PC-3 (cell line): ENCODE measurements at places on chromosomes 16 and 17.
A peak's percentile ranks its signal among the peaks of the same experiment; 100 is the strongest.

DNA sequence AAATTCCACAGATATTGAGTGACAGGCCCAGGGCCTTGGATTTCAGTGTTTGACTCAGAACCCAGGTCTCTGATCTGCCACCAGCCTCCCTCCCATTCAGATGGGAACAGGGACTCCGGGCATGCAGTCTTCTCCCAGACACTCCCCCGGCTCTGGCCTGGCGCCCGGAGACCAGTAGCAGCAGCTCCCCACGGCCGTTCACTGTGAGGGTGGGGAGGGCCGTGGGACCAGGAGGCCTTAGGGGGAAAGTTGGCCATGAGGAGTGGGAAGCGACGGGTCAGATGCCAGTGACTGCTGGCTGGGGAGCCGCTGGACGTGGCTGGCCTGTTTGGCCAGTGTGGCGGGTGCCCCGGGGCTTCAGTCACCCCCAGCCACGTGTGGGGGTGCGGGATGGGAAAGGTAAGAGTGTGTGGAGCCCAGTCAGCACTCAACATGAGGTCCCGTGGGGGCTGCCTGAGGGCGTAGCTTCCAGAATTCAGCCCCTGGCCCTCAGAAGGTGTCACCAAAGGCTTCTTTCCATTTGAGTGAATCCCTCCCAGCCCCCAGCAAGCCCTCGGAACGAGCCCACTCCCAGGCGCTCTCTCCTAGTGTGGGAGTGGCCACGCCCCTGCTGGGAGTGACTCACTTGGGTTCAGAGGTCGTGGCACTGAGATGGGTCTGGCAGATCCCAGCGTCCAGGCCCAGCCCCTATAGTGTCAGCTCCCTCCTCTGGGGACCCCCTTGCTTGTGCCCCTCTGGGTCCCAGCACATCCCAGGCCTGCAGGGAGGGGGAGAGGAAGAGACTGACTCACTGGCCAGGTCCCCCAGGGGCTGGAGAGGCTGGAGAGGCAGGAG is 309.4 kb downstream of the SEC14L1 start:
- DNase-seq, result peak; percentile 25

- peak; percentile 94 for DNase-seq
These were observed 463 bp downstream of the RILP start for GRCh38 chr17:1648963-1649843.

- peak; percentile 96 for DNase-seq
These were observed 58.4 kb downstream of the TOM1L2 start for GRCh38 chr17:17913695-17914332.

- DNase-seq, result no peak
These were observed 104.5 kb downstream of the HS3ST4 start for GRCh38 chr16:25796239-25796638.

DNA sequence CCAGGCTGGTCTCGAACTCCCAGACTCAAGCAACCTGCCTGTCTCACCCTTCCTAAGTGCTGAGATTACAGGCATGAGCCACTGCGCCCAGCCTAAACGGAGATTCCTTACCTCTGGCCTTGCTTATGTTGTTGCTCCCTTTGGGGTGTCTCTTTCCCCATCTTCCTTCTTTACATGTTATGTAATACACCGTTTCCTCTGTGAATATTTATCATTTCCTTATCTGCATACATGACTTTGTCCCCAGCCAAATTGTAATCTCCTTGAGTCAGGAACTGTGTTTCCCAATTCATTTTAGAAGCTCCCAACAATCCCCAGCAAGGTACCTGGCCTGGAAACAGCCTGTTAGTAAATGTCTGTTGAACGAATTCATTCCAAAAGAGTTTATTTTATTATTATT is 15.7 kb downstream of the COPZ2 start:
- no peak for DNase-seq

DNA sequence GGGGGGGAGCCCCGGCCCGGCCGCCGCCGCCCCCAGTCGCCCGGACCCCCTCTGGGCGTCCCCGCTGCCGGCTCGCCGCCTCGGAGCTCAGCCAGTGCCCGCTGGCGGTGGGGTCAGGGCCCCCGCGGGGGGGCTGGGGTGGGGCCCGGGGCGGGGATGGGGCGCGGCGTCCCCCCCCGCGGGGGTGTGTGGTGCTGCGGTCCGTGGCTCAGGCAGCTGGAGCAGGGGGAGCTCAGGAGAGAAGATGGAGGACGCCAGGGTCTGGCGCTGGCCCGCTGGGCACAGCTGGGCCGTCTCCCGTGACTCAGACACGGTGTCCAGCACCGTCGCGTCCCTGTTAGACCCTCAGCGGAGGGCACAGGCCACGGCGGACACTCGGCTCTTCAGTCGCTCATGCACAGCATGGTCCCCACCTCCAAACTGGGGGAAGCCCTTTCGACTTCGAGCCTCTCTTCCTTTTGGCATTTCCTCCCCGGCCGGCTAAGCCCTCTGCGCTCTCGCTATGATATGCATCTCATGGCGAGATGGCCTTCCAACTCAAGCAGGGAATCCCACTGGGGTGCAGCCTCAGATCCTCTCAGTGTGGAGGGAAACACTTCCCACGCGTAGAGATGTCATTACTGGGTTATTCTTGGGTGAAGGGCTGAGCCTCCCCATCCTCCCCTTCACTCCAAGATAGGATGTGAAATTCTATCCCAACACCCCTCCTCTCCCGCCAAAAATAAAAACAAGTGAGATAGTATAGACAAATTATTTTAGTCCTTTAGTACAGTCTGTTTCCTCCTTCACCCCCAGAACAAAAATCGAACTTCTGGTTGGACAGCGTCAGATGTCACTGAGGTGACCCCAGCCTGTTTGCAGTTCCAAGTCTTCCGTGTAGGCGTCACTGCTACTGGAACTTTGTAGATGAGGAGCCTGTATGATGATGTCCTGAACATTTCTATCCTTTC is 522 bp upstream of the VEZF1 start:
- DNase-seq, result peak; percentile 79

- DNase-seq, result no peak
These were observed 614.4 kb downstream of the CDH11 start for GRCh38 chr16:64507240-64508024.

GRCh38 chr17:65753348-65753747 is 191.9 kb upstream of the AXIN2 start:
- no peak for DNase-seq

DNA sequence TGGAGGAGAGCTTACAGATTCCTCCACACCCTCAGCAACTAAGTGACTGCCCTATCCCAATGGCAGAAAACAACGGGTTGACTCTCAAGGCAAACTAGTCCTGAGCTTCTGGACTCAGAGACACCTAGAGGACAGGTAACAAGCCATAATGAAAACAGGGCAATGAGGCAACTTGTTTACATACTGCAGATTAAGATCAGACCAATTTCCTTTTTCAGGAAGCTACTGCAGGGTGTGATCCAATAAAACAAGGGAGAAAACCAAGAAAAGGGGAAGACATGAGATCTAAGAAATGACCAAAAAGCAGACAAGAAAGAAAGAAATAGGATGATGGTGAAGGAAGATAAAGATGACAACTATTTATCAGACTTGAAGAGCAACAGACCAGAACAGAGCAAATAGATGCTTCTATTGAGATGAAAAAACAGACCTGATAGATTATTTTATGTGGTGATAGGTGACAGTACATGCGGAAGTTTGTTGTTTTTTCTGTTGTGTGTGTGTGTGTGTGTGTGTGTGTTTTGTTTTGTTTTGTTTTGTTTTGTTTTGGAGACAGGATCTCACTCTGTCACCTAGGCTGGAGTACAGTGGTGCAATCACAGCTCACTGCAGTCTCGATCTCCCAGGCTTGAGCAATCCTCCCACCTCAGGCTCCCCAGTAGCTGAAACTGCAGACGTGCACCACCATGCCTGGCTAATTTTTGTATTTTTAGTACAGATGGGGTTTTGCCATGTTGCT is 120.7 kb downstream of the GAS7 start:
- no peak for DNase-seq

- no peak for DNase-seq
These were observed 38.8 kb downstream of the RPGRIP1L start for GRCh38 chr16:53664724-53665345.

- no peak for DNase-seq
These were observed 150.1 kb downstream of the RAB11FIP4 start for GRCh38 chr17:31541559-31541958.

DNA sequence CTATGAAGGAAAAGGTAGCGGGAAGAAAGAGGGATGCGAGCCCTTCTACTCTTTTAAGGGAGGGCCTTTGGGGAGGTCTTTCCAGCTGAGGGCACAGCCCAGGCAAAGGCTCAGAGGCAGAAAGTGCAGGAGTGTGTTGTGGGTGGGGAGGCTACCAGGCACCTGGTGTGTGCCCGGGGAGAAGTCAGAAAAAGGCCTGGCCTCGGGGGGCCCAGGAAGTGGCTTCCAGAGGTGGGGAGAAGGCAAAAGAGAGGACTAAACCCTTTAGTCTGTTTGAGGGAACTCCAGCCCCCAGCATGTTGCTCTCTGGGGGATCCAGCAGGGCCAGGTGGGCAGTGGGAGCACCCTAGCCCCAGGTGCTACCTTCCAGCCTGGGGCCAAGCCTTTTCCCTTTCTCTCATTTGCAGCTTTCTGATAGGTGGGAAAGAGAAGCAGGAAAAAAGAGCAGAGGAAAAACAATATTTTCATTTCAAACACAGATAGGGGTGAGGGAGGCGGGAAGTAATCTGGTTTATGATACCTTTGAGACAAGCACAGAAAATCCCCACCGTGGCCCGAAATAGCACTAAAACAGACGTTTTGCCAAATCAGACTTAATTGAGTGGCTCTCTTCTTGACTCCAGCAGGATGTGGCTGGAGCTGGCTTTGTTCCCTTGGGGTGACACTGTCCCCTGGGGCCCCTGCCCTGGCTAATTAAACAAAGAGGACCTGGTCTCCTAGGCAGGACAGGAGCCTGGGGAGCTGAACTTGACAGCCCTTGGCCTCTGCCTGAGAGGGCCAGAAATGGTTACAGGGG is 10.4 kb downstream of the RAI1 start:
- DNase-seq, result no peak

GRCh38 chr17:40445751-40446468 is 2.7 kb downstream of the IGFBP4 start:
- no peak for DNase-seq

DNA sequence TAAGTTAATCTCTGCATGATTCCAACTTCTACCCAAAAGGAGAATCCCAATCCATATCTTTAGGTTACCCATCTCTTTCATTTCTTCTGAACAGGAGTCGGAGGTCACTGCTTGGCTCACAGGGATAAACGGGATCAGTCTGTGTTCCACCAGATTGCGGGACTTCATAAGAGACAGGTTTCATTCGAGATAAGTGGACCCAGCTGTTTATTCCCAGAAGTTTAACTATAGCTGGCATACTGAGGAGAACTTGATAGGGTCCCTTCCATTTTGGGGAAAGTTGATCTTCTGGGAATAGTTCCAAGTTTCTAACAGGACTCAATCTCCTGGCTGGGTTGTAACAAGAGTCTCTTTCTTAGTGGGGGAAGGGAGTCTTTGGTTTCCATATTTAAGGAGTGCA is 45.4 kb upstream of the ARL4D start:
- no peak for DNase-seq
